ENCODE measurements at places on chromosomes 11 and 22.

DNA sequence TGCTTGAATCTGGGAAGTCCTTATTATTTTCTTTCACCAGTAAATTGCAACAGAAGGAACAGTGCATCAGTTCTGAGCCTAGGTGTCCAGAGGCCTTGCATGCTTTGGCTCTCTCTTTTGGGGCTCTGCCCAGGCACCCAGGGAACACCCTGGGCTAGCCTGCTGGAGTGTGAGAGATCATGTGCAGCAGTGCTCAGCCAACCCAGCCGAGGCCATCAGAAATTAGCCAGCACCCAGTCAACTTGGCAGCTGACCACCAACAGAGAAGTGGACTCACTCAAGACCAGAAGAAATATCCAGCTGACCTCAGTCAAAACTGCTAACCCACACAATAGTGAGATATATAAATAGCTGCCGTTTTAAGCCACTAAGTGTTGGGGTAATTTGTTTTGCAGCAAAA, 11.2 kb upstream of the P4HA3 start:
- DNase-seq: no peak

- no peak for DNase-seq
Observed at GRCh38 chr11:1040428-1041148, 4.1 kb upstream of the MUC6 start.

GRCh38 chr11:64924910-64925284, 408 bp downstream of the PPP2R5B start:
- peak; percentile 17 for DNase-seq

DNA sequence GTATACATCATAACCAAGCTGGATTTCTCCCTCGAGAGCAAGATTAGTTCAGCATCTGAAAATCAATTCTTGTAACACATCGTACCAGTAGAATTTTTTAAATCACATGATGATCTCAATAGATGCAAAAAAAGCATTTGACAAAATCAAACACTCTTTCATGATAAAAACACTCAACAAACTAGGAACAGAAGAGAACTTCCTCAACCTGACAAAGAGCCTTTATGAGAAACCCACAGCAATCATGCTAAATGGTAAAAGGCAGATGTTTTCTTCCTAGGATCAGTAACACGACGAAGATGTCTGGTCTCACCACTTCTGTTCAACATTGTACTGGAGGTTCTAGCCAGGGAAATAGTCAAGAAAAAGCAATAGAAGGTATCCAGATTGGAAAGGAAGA, 34.1 kb upstream of the TMPRSS4 start:
- no peak for DNase-seq

- no peak for DNase-seq
Observed at GRCh38 chr22:50525858-50526107, 385 bp upstream of the SCO2 start.

- peak; percentile 29 for DNase-seq
Observed at GRCh38 chr11:101436511-101437142, 147.2 kb downstream of the TRPC6 start.

- no peak for DNase-seq
Observed at GRCh38 chr11:124421043-124421442, 3.6 kb downstream of the OR8B4 start.

Measured in activated CD8-positive, alpha-beta T cell treated with anti-CD3 and anti-CD28 coated beads for 36 hours (primary cell).